Osteoblast (primary cell): ENCODE measurements at places on chromosomes 12 and 14. TPM values are rescaled to one million over a fixed set of nuclear protein-coding genes. Genes with fewer than 3 reads are reported as not detected.
A peak's percentile ranks its signal among the peaks of the same experiment; 100 is the strongest.

DNA sequence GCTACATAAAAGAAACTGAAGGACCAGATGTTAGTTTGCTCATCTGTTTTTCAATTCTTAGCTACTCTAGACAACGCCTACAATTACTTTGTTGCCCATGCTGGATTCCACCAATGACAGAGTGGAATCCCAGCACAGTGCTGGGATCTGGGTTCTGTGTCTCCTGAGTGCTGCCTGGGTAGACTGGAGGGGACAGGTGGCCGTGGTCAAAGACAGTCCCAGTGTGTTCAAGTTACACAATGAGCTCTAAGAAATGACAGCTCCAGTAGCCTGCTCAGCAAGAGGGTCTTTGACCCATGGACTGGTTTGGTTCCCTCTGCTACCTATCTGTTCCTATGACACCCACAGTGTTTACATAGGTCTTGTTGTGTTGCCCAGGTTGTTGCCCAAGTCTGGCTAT, 38.5 kb downstream of the C2CD5 start:
- DNase-seq: peak; percentile 3
- no peaks in the 10 kb centered on the region for H3K4me1 ChIP-seq
- no peaks in the 10 kb centered on the region for H3K27me3 ChIP-seq
- peaks cover 8% of the 10 kb centered on the region for H3K36me3 ChIP-seq
- no peak overlapping the region for H3K27ac ChIP-seq
- no peak overlapping the region for H3K4me3 ChIP-seq

- no peak overlapping the region for H3K27ac ChIP-seq
- DNase-seq: no peak
- H3K36me3 ChIP-seq: no peaks in the 10 kb centered on the region
- peaks cover 6% of the 10 kb centered on the region for H3K4me1 ChIP-seq
- no peak overlapping the region for H3K4me3 ChIP-seq
Measured at GRCh38 chr12:20339060-20339459, 29.3 kb upstream of the PDE3A start.

- H3K36me3 ChIP-seq: peaks cover 25% of the 10 kb centered on the region
- H3K27ac ChIP-seq: no peak overlapping the region
- no peaks in the 10 kb centered on the region for H3K4me1 ChIP-seq
- DNase-seq: no peak
- no peaks in the 10 kb centered on the region for H3K27me3 ChIP-seq
Measured at GRCh38 chr14:39140170-39140569, 26.0 kb downstream of the GEMIN2 start.

The GPR162 gene
- total RNA-seq: 1.4 and 5.0 TPM in 2 replicates

GRCh38 chr14:67360470-67361206, 510 bp downstream of the EIF2S1 start:
- peaks cover 17% of the 10 kb centered on the region for H3K36me3 ChIP-seq
- H3K27me3 ChIP-seq: no peaks in the 10 kb centered on the region
- peak overlapping the region; percentile 100 for H3K27ac ChIP-seq
- peaks cover 33% of the 10 kb centered on the region for H3K4me1 ChIP-seq
- peak overlapping the region; percentile 89 for H3K4me3 ChIP-seq

GRCh38 chr12:130990034-130990433, 36.3 kb downstream of the ADGRD1 start:
- no peaks in the 10 kb centered on the region for H3K4me1 ChIP-seq
- H3K27ac ChIP-seq: no peak overlapping the region
- no peak overlapping the region for H3K4me3 ChIP-seq
- no peak for DNase-seq
- H3K36me3 ChIP-seq: no peaks in the 10 kb centered on the region

- H3K27ac ChIP-seq: no peak overlapping the region
- peaks cover 2% of the 10 kb centered on the region for H3K4me1 ChIP-seq
- H3K4me3 ChIP-seq: no peak overlapping the region
- H3K27me3 ChIP-seq: no peaks in the 10 kb centered on the region
Measured at GRCh38 chr12:5648692-5649359, 216.9 kb downstream of the NTF3 start.

DNA sequence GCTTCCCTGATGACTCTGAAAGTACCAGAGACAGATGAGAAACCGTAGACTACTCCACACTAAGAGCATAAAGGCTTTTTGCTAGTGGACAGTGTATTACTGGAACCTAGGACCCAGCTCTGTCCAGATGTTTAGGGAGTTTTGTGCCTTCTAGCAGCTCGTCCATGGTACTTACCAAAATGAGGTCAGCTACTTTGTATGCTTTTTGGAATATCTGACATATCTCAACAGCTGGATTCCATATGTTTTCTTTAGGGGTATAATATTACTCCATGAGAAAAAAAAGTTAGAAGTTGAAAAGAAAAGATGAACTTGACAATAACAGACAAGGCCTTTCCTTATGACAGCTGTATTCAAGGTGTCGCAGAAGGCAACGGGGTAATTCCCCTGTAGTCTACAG, 32.1 kb upstream of the FRMD6 start:
- H3K4me1 ChIP-seq: peaks cover 25% of the 10 kb centered on the region
- no peaks in the 10 kb centered on the region for H3K36me3 ChIP-seq
- no peak overlapping the region for H3K27ac ChIP-seq
- no peak overlapping the region for H3K4me3 ChIP-seq
- no peak for DNase-seq

The NDUFA12 gene
- total RNA-seq: 49.2 and 66.6 TPM in 2 replicates

The MUCL1 gene
- not detected in 2 replicates for total RNA-seq

GRCh38 chr14:74921987-74922751, 891 bp downstream of the RPS6KL1 start:
- DNase-seq: peak; percentile 60
- no peaks in the 10 kb centered on the region for H3K27me3 ChIP-seq
- H3K4me3 ChIP-seq: peak overlapping the region; percentile 77

GRCh38 chr12:87266305-87266704, 762.9 kb downstream of the C12orf50 start:
- peaks cover 5% of the 10 kb centered on the region for H3K4me1 ChIP-seq
- H3K27me3 ChIP-seq: no peaks in the 10 kb centered on the region
- no peak overlapping the region for H3K4me3 ChIP-seq
- DNase-seq: no peak

DNA sequence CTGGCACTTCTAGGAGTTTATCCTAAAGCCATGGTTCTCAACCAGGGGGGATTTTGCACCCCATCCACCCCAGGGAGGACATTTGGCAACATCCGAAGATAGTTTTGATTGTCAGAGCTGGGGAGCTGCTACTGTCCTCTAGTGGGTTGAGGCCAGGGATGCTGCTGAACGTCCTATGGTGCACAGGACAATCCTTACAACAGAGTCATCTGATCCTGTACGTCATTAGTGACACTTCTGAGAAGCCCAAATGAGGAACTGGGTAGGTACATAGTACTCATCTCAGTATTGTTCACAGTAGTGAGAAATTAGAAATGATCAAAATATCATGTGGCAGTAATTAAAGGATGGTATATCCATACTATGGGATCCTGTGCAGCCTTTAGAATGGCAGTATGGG, 185.1 kb downstream of the CHST11 start:
- H3K27ac ChIP-seq: no peak overlapping the region
- no peak for DNase-seq
- no peaks in the 10 kb centered on the region for H3K4me1 ChIP-seq
- no peak overlapping the region for H3K4me3 ChIP-seq
- no peaks in the 10 kb centered on the region for H3K36me3 ChIP-seq
- H3K27me3 ChIP-seq: no peaks in the 10 kb centered on the region

DNA sequence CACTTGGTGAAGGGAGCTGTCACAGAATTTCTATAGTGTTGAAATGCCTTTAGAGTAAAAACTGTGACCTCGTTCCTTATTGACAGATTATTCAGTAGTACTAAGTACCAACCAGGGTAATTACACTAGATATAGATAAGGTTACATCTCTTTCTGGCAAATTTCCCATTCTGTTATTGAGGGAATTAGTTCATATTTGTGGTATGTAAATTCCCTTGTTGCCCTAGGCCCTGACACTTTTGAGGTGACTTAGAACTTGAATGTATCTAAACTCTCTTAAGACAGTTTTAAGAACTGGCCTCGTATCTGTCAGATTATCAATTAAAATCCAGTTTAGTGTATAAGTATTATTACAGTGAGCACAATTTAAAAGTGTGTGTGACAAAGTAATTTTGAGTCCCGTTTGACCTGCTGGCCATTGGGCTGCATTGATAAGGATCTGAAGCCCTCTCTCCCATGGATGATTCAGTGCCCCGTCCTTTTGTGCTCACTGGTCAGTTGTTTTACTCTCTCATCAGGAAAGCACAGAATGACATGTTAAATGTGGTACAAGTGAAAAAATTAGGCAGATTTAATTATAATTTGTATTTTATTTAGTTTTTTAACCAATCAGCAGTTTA, 123.2 kb downstream of the GPR135 start:
- H3K4me1 ChIP-seq: peaks cover 17% of the 10 kb centered on the region
- H3K27me3 ChIP-seq: no peaks in the 10 kb centered on the region
- H3K36me3 ChIP-seq: peaks cover 15% of the 10 kb centered on the region
- H3K27ac ChIP-seq: no peak overlapping the region

DNA sequence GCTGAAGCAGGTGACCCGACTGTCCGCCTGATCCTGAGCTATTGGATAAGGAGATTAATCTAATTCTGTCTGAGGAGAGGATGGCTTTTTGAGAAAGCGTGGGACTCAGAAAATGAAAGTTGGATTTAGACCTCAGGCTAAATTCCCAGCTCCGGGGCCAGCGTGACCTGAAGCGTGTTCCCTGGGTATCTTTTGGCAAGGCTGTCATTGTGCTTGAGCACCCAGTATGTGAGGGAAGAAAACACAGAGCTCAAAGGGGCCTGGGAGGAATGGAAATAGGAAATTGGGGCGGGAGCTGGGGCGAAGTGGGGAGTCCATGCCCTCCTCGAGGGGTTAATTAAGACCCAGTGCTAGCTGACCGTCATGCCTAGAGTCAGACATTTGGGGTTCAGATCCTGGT, 17.5 kb upstream of the CCDC63 start:
- no peak overlapping the region for H3K27ac ChIP-seq
- H3K4me1 ChIP-seq: no peaks in the 10 kb centered on the region
- no peaks in the 10 kb centered on the region for H3K36me3 ChIP-seq
- no peak overlapping the region for H3K4me3 ChIP-seq
- no peak for DNase-seq

The SERPINA4 gene
- not detected in 2 replicates for total RNA-seq

DNA sequence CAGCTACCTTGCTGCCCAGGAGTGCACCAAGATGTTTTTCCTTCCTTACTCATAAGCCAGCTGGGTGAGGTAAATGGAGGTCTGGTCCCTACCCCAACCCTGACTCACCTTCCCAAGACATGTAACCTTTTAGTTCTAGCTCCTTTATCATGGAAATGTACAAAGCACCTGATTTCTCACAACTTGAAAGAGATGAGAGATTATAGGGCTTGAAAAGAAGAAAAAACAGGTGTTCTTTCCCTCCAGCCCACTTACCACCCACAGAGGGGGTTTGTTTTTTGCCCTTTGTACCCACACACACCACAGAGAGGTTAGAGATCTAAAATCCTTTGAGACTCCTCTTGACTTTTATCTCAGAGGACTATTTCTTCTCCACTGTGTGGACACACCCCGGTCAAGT, 21.1 kb downstream of the PLXNC1 start:
- no peak overlapping the region for H3K27ac ChIP-seq
- H3K36me3 ChIP-seq: no peaks in the 10 kb centered on the region
- H3K4me3 ChIP-seq: no peak overlapping the region
- no peak for DNase-seq

DNA sequence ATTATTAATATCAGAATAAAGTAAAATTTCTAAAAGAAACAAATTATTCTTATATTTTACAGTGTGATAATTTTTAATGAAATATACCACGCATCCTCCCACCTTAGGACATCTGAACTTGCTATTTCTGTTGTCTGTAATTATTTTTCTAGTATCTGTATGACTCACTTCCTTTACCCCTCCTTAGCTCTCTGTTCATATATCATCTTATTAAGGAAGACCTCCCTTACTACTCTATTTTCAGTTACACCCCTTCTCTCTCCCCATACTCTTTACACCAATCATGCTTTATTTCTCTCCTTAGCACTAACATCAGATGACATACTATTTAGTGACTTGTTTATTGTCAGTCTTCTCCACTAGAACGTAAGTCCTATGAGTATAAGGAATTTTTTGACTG, 34.2 kb upstream of the C12orf50 start:
- H3K36me3 ChIP-seq: peaks cover 3% of the 10 kb centered on the region
- no peak for DNase-seq
- H3K4me1 ChIP-seq: peaks cover 5% of the 10 kb centered on the region
- H3K4me3 ChIP-seq: no peak overlapping the region
- no peaks in the 10 kb centered on the region for H3K27me3 ChIP-seq

DNA sequence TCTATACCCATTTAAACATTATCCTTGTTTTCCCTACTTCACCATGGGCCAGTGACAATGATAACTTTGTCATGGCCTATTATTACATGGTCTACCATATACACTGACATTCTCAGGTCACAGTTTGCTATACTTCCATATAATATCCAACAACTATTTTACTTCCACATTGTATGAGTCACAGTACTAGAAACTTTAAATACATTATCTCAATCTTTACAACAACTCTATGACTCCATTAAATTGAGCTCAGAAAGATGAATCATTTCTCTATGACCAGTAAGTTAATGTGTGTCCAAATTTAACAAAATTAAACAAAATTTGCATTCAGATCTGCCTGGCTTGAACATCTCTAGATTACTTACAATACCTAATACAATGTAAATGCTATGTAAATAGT, 93.9 kb downstream of the PLEKHG7 start:
- H3K27me3 ChIP-seq: no peaks in the 10 kb centered on the region
- no peak overlapping the region for H3K27ac ChIP-seq
- peak; percentile 39 for DNase-seq
- H3K4me1 ChIP-seq: no peaks in the 10 kb centered on the region

The C12orf42 gene
- not detected in 2 replicates for total RNA-seq

The TSPAN11 gene
- total RNA-seq: 5.4 and 10.0 TPM in 2 replicates

DNA sequence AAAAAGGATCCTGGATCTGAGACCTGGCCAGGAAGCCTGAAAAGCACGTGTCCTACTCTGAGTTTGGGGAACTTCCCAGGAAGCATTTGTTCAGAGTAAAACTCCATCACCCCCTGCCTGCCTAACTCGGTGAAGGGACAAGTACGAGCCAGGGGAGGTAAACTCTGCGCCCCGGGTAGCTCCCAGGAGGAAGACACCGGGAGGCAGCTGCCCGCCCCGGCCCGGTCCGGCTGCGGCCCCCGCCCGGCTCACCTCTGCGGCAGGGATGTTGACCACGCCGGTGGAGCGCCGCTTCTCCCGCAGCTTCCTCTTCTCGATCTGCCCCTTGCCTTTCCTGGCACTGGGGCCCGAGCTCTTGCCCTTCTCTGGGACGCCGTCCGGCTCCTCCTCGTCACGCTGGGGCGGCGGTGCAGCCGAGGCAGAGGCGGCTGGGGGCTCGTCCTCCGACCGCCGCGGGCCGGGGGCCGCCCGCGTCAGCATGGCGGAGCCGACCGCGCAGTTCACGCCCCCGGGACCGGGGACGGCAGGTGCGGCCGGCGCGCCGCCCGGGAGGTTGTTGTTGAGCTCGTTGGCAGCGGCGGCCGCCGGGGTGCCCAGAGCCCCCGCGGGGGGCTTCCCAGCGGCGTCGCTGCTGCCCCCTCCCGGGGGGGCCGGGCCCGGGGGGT, 1.2 kb downstream of the PAWR start:
- H3K27ac ChIP-seq: peak overlapping the region; percentile 96
- H3K36me3 ChIP-seq: no peaks in the 10 kb centered on the region
- DNase-seq: peak; percentile 86
